ENCODE measurements at places on chromosomes 2 and 18. TPM values are rescaled to one million over a fixed set of nuclear protein-coding genes. Genes with fewer than 3 reads are reported as not detected.

The C1QL2 gene
- total RNA-seq, result 0.53 TPM

The BMP10 gene
- not detected for total RNA-seq

The GALR1 gene
- not detected for total RNA-seq

The DNER gene
- 12.2 TPM for total RNA-seq

The LYG1 gene
- total RNA-seq, result 1.5 TPM

The TACR1 gene
- 0.06 TPM for total RNA-seq

The FAM161A gene
- 6.9 TPM for total RNA-seq

The MBP gene
- 19.6 TPM for total RNA-seq

The RAMP1 gene
- not detected for total RNA-seq

The ALLC gene
- total RNA-seq, result not detected

The TNFAIP6 gene
- 1.2 TPM for total RNA-seq

The RGPD3 gene
- total RNA-seq, result 0.18 TPM

The PARD3B gene
- total RNA-seq, result 1.1 TPM

The TMEM178A gene
- 0.21 TPM for total RNA-seq

The SLC4A5 gene
- total RNA-seq, result 0.07 TPM

The VIT gene
- not detected for total RNA-seq

The SERPINB4 gene
- total RNA-seq, result 0.08 TPM

The DOK1 gene
- 3.9 TPM for total RNA-seq

The IL36RN gene
- 0.21 TPM for total RNA-seq

The RIT2 gene
- total RNA-seq, result not detected

The POTEC gene
- not detected for total RNA-seq

All from A549 treated with Mapracorat at 1 μM for 4 hours (cell line).